Stimulated activated CD4-positive, alpha-beta T cell treated with anti-CD3 and anti-CD28 coated beads, Interleukin-1b, Interleukin-23, amount 100 ng/mL, for 1 hour (primary cell): ENCODE measurements at places on chromosomes 4 and X.

- DNase-seq, result no peak
Observed at GRCh38 chrX:57900975-57901374, 9.3 kb downstream of the ZXDA start.

- no peak for DNase-seq
Observed at GRCh38 chr4:67343199-67343598, 202.1 kb downstream of the CENPC start.

DNA sequence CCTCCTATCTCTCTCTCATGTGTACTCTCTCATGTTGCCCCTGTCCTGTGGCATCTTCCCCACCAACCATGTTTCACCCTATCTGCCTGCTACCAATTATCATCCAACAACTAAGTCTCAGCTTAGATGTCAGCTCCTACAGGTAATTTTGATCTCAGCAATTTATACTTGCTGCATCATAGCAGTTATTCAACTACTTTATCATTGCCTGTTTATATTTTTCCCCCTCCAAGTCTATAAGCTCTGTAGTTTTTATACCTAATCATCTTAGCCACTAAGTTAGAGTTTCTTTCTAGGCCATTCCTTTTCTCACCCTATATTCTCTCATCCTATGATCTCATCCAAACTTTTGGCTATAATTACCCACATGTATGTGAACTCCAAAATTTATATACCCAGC is 50.7 kb downstream of the MAB21L2 start:
- no peak for DNase-seq

GRCh38 chr4:10203851-10204250 is 87.3 kb upstream of the WDR1 start:
- DNase-seq, result no peak

DNA sequence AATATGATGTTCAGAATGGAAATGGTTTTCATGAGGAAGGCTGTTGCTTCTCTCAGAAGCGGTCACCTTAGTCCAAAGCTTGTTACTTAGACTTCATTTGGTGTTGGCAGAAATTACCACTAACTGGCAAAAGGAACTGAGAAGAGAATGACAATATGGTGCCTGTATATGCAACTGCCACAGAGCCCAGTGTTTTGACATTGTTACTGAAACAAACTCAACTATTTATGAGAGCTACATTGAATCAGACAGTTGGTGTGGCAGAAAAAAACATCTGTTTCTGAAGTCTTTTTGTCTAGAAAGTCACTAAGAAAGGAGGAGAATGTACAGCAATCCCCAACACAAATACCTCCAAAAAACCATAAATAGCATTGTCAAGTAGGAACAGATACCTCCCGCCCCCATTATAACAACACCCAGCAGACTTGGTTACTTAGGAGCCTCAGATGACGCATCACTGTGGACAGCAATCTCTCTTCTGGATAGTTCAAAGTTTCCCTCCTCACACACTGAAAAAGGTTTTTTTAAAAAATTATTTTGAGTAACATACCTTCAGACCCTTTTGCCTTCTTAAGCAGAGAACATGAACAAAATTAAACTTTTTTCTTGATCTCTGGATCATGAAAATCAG is 92.2 kb downstream of the MAML3 start:
- DNase-seq, result no peak

- no peak for DNase-seq
Observed at GRCh38 chr4:127856813-127857447, 23.8 kb upstream of the PLK4 start.

DNA sequence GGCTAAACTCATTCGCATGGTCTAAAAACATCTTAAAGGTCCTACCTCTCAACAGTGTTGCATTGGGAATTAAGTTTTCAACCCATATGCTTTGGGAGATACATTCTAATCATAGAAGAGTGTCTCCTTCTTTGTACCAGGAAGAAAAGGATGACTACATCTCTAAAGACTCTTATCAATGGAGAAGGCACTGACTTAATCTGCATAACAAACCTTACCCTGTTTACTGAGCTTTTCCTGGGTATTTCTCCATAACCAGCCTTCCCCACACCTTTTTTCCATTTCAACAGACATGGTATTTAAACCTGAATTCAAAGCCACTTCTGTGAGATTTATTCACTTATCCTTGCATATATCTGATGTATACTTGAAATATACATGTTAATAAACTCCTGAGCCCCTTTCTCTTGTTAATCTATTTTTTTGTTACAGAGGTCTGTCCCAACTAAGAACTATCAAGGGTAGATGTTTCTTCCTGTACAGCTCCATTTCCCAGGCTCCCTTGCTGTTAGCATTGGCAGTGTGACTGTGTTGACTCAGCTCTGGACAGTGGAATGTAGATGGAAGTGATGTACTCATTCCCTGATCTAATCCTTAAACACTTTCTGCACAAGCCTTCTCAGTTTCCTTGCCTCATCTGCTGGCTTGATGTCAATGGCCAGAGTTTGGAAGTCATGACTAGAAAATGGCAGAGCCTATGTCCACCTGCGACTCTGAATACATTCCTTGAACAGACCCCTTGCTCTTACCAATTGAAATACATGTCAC is 148.9 kb upstream of the CPEB2 start:
- no peak for DNase-seq

GRCh38 chr4:14726441-14726840 is 275.8 kb upstream of the CPEB2 start:
- no peak for DNase-seq

- DNase-seq, result no peak
Observed at GRCh38 chr4:138341739-138342415, 99.7 kb upstream of the SLC7A11 start.

- no peak for DNase-seq
Observed at GRCh38 chr4:67158666-67159065, 386.6 kb downstream of the CENPC start.

DNA sequence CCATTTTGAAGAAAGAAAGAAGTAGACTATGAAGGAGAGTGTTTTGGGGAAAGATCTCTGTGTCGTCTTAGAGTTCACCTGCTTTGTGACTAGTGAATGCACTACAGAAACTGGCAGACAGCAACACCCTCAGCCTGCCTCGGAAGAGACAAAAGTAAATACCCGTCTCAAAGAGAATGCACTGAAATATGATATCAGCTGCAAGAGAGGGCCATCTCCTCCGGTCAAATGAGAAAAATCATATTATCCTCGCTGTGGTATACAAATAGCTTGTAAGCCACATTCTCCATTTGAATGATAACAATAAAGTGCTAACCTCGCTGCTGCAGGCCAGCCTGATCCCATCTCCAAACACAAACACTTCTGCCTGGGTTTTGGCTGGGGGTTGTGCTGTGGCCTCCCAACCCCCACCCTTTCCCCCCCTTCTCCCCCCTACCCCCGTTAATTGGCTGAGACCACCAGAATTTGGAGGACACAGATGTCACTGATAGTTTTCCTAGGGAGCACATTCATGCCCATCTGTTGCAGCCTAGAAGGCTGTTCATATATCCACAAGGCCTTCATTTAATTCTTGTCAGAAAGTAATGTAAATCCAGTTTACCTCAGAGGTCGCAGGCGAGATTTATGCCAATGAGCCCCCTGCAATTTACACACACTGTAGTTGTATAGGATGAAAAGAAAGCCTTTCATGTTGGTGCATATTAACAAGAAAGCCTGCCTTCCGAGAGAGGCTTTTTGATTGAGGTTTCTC is 46.3 kb downstream of the ALPK1 start:
- DNase-seq, result no peak

DNA sequence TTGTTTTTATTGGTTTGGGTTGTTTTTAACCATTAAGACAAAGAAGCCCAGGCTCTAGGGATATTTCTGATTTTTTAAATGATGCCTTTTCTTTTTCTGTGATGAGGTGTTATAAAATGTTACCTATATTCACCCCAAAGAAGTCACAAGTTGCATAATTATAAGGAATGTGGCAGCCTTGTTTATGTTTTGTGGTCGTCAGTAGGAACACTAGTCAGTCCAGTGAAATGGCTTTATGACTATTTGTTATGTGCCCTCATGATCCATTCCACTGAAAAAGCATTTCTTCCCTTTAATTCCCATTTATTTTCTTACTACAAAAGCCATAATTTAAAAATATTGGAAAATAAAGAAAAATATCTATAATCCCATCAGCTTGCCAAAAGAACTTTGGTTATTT is 34.4 kb downstream of the CC2D2A start:
- DNase-seq, result no peak

DNA sequence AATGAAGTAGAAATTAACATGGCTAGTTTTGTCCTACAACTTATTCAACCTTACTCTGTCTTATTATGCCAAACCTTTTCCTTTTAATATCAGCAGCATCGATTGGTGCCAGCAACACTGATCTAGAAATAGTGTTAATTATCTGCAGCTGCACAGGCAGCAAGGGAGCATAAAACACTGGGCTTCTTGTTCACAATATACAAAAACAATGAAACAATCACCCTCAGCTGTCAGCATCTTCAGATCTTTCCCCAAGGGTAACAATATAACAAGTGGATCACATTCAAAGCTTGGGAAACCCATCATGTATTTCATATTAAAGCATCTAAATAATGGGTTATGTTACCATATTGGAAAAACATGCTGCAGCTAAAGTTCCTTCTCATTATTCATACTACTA is 238.1 kb downstream of the SPOCK3 start:
- no peak for DNase-seq

GRCh38 chrX:13780868-13781427 is 35.9 kb downstream of the GPM6B start:
- DNase-seq, result no peak

DNA sequence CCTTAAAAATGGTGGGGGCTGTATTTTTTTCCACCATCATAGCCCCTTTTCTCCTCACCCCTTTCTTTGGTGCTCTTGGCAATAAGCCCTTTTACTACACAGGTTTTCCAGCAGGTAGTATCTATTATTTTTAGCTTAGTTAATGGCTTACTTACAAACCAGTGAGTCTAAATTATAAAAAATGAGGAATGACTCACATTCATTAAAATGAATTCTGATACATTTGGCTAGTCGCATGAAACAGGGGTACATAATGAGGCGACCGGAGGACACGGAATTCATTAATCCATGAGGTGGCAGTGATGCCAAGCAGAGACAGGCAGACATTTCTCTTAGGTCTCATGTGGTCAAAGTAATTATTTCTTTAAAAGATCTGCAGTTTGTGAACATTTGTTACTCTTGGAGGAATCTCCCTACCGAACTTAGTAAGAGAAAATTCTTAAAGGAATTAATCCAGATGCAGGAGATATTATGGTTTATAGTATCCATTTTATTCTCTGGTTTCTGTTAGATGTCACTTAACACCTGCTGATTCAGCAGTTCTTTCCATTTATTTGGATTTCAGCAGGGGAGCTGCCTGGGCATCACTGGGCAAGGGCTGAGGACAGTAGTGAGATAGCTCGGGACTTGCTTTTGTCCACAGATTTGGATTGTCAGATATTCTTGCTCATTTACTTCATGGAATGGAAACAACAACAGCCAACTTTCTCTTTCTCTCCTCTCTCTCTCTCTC is 575.0 kb upstream of the NR3C2 start:
- DNase-seq, result no peak

DNA sequence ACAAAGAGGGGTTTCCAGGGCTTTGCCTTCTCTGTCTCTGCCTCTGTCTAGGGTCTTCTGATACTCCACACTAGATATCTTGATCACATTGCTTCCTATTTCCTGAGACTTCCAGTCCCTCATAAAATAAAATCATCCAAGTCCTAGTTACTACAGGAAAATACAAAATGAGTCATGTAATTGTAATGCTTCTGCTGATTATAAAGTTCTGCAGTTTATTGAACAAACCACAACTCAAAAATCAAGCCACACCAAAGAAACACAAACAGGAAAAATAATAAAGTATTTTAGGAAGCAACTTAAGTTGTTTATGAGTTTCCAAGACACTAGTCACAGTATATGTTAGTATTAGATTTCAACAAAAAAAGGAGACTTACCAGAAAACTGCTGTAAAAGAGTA is 695.1 kb upstream of the GALNTL6 start:
- no peak for DNase-seq

DNA sequence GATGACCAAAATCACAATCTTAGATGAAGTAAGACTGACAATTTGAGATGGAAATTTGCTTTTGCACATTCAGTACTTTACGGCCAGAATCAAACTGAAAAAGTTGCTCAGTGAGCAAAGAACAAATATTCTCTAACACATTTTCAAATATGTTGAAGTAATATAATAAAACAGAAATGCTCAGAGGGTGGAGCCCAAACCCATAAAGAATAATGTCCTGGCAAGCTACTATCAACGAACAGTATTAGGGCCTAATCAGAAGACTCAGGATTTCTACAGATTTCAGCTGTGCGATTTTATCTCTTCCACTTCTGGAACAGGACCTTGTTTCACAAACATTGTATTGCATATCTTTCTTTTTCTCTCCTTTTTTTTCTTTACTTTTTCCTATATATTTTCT is 505.0 kb downstream of the TECRL start:
- DNase-seq, result no peak

DNA sequence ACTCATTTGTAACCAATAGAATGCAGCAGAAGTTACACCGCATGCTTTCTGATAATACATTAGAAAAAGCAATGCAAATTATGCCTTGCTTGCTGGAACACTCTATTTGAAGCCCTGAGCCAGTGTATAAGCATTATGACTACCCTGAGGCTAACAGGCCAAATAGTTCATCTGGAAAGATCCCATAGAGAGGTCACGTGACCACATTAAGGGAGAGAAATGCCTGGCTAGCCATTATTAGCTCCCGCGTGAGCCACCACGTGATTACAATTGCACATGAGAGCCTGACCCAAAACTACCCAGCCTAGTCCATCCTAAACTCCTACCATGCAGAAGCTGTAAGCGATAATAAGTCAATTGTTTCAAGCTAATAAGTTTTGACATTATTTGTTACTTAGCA is 472.9 kb upstream of the GALNTL6 start:
- DNase-seq, result no peak

DNA sequence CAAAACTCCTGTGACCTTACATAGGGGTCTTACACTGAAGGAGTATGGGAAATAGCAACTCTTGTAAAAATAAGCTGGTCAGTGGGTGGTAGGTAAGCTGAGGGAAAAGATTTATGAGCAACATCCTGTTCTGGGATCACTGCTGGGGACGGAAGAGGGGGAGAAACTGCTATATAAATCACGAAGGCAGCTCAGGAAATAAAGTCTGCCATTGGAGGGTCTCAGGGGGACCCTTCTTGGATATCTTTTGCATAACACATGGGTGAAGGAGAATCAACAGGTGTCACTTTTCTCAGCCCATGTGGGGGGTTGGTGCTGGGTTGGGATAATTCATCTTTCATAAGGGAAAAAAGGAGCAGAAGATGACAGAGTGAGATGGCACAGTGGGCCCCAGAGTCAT is 33.7 kb downstream of the AFF1 start:
- DNase-seq, result no peak

GRCh38 chr4:7705062-7705461 is 234.6 kb downstream of the AFAP1 start:
- DNase-seq, result no peak

GRCh38 chr4:110042545-110043517 is 130.1 kb downstream of the EGF start:
- no peak for DNase-seq

- no peak for DNase-seq
Observed at GRCh38 chr4:152454398-152455011, 81.4 kb downstream of the FBXW7 start.

GRCh38 chr4:14196131-14196530 is 568.6 kb upstream of the BOD1L1 start:
- DNase-seq, result no peak

- DNase-seq, result no peak
Observed at GRCh38 chr4:123468479-123469031, 72.0 kb downstream of the SPRY1 start.

- DNase-seq, result no peak
Observed at GRCh38 chr4:175705407-175705806, 106.7 kb downstream of the GPM6A start.
